ENCODE measurements at places on chromosomes 5 and 9.

GRCh38 chr5:172799416-172799815 is 28.4 kb upstream of the DUSP1 start:
- no peak for DNase-seq

- DNase-seq = no peak
Measured at GRCh38 chr9:14192556-14192955, 121.4 kb downstream of the NFIB start.

DNA sequence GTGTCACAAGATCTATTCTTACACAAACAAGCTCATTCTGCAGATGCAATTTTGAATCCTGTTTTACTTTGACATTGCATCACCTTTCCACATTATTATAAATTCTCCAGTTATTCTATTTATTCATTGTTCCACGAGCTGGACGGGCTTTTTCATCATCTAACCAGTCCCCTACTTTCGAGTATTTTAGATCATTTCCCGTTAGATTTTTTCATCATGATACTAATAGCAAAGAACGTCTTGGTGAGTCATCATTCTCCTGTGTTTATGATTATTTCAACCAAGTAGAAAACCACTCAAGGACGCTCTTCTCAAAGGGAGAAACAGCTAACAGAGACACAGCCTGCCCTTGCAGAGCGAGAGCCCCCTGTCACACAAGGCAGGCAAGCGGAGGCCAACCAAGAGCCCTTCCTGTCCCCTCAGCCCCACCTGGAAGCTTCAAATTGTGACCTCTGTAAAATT is 15.1 kb downstream of the BBLN start:
- no peak for DNase-seq

DNA sequence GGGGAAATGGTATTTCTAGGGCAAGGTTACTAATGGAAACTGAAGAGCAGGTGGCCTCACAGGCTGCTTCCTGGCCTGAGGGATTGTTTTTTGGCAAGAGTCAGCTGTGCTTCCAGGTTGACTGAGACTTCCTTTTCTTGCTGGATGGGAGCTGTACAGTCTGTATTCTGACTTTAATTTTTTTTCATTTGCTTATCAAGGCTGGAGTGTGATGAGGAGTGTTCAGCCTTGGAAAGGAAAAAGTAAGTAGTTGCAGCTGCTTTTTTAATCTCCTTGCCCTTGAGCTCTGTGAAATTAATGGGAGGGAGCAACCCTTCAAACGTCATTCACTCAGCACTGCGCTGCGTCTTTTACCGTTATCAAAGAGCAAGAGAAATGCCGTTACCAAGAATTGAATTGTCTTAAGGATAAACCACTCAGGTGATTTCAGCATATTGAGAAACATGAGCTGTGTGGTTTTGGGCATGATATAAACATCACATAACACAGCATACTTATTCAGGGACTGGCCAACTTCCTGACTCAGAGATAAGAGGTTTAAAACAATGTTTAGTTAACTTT is 47.6 kb downstream of the AQP7 start:
- no peak for DNase-seq

GRCh38 chr5:180097163-180097894 is 25.8 kb upstream of the RNF130 start:
- no peak for DNase-seq

DNA sequence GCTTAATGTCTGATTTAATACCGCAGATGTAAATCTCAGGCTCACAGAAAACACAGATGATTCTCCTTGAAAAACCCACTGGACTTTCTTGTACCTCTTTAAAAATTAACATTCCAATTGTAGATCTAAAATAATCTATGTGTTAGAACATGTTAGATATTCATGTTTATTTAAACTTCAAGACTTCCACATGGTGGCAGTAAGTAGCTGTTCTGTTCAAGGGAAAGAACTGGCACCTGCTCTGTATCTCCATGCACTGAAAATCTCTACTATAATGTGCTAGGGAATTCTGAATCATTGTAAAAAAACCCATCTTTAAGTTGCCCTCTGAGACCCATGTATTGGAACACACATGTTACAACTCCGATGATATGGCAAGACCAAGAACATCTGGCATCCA is 366.9 kb downstream of the DMRTA1 start:
- peak; percentile 56 for DNase-seq

DNA sequence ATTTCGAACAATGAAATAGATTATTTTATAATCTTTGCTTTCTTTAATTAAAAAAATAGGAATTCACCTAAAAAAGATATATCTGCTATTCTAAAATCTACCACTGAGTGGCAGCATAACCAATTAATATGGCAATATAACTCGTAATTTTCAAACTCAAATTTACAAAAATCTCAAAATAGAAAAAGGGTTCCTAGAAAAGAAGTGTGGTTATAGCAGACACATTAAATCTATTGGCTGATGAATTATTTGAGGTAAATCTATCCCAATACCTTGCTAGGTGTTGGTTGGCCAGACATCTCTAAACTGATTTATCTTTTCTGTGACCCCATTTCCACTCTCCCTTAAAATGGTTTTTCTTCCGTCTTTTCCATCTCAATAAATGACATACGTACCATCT is 30.2 kb upstream of the NRG2 start:
- DNase-seq = no peak

DNA sequence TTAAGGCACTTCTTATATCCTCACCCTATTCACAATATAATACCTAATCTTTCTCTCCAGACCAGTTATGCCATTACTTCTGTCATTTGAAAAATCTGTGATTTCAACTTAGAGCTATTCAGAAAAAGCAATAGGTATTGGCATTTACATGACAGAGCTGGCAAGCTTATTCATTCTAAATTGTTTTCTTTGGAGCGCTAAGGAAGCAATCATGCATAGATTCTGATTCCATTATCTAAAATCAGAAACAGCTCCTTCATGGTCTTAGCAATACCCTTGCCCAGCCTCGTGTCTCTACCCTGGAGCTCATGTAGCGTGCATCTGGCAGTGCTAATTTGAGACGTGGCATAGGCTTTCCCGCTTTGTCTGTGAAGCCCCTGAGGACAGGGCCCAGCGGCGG is 4.5 kb downstream of the SLC1A1 start:
- peak; percentile 13 for DNase-seq

GRCh38 chr5:139725073-139725830 is 70.4 kb upstream of the PSD2 start:
- no peak for DNase-seq

GRCh38 chr5:122424132-122424531 is 112.1 kb downstream of the SNCAIP start:
- peak; percentile 94 for DNase-seq

DNA sequence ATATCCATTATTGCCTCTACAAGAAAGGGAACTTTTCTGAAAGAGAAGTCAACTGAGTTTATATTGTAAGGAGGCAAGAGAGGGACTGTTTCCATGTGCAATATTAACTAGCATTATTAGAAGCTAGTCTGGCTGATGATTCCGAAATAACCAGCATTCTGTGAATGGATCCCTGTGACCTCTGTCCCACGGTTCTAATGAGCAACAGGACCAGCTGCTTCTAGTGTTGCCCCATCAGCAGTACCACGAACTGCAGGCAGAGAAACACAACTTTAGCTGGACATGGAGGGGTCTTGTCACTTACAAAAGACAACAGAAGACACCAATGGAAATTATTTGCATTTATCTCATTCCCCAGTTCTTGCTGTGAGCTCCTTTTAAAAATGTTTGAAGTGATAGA is 95.4 kb downstream of the MUSK start:
- no peak for DNase-seq

GRCh38 chr5:132834057-132834456 is 3.6 kb upstream of the SHROOM1 start:
- DNase-seq = no peak

GRCh38 chr5:172303162-172303561 is 19.6 kb upstream of the UBTD2 start:
- DNase-seq = peak; percentile 67

DNA sequence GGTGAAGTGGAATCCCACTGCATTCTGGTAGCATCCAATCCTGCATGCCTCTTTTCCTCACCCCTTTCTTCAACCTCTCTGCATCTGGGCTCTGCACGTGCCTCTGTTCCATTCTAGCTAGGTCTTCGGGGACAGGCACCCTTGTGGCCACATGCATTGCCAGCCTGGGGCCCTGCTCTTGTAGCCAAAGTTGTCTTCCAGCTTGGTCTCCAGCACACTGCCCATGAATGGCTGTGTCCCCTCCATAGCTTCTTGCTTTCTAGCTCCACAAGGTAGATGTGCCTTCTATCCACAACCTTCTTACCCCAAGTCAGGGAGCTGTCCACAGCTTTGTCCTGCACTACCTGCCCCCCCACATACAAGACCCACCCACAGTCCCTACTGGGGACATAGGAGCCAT is 32.6 kb downstream of the ALG2 start:
- no peak for DNase-seq

GRCh38 chr5:40486437-40487275 is 193.1 kb upstream of the PTGER4 start:
- DNase-seq = no peak

DNA sequence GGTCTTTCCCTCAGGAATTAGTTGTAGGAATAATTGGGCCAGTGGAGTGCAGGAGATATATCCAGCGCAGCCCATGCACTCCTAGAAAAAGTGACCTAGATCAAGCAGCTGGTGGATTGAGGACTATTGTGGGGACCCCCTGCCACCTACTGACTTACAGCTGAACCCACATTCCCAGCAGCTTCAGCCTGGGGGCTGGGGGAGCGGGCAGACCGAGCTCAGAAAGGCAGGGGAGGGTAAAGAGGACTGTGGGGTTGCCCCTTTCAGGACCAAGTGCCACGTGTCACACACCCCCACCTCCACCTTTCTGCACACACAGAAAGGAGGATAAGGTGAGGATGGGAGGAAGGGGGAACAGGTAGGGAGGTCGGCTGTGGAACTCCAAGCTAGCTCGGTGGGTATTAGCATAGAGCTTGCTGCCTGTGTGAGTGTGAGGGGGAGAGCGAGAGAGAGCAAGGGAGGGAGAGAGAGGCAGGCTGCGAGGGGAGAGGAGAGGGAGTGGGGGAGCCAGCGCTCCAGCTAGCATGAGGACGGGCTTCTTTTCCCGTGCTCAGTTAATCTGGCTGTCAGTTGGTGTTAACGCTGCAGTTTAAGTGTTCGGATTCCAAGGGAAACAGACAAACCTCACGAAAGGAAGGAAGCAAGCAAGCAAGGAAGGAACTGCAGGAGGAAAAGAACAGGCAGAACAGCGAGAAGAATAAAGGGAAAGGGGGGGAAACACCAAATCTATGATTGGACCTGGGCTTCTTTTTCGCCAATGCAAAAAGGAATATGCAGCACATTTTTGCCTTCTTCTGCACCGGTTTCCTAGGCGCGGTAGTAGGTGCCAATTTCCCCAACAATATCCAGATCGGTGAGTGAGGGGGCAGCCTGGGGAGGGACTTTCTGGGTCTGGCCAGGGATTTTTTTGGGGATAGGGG is at the start of gene GRIA1:
Gene GRIA1 (plus strand): TSS at position 553 of the 920 bp plus-strand sequence.
- no peak for DNase-seq

DNA sequence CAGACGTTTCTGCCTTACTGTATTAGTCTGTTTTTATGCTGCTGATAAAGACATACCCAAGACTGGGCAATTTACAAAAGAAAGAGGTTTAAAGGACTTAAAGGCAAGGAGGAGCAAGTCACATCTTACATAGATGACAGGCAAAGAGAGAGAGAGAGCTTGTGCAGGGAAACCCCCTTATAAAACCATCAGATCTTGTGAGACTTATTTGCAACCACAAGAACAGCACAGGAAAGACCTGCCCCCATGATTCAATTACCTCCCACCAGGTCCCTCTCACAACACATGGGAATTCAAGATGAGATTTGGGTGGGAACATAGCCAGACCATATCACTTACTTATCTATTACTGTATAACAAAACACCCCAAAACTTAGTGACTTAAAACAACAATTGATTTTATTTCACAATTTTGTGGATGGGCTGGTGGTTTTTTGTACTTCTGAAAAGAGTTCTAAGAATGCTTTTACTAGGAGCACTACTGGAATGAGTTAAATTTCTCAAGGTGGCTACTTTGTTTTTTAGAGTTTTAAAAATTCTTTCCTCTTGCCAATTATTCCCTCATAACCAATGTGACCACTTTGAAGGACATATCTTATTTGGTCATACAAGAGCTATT is 10.3 kb downstream of the RUSC2 start:
- DNase-seq = no peak

GRCh38 chr9:4306066-4306776 is 6.4 kb upstream of the GLIS3 start:
- DNase-seq = no peak

GRCh38 chr9:859251-859650 is 17.8 kb downstream of the DMRT1 start:
- DNase-seq = no peak

DNA sequence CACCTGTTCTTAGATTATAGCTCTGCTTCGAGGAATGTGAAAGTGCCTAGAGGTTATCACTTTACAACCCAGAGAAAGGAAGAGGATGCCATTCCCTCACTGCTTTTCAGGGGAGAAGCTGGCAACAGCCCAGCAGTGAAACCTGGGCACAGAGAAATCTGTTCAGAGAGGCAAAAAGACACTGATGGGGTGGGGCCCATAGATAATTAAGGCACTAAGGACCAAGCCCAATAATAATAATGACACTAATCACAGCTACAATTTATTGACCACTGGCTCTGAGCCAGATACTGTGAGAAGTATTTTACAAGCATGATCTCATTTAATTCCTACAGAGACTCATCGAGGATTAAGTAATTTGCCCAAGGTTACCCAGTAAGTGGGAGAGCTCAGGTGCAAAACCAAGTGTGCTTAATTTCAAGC is 168.3 kb downstream of the PIK3R1 start:
- no peak for DNase-seq

DNA sequence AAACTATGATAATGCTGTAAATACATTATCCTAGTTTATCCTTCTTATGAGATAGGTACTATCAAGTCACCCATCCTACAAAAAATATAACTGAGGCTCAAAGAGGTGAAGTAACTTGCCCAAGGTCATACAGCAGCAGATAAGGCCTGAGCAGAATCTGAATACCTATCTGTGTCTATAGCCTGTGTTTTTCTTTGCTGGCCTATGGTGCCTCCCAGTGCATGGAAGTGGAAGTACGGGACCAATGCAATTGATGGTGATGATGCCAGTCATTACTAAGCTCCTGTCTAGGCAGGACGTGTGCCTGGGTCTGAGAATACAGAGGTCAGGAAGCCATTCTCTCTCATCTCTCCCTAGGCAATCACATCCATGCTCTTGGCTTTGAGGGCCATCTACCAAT is 67.8 kb downstream of the FAT2 start:
- peak; percentile 56 for DNase-seq

- peak; percentile 13 for DNase-seq
Measured at GRCh38 chr9:111630182-111630963, 761 bp upstream of the DNAJC25 start.

DNA sequence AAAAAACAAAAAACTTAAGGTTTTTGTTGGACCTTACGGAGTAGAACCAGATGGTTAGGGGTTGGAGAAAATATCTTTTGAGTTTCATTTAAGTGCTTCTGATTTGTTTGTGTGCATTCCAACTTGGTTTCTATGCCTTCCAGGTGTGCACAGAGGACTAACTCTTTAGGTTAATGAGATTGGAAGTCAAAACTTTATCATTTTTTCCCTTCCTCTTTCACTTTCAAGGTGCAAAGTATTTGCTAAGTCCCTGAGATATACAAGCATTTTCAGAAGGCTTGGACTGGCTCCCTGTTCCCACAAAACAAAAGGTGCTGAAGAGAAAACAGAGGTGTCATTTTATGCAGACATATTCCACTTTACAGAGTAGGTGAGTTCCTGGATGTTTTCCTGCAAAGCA is 30.3 kb upstream of the CER1 start:
- DNase-seq = no peak

GRCh38 chr9:127550282-127550681 is 61.8 kb upstream of the STXBP1 start:
- no peak for DNase-seq

Data from HAP-1 (cell line).